ENCODE measurements at places on chromosomes 4 and X.

DNA sequence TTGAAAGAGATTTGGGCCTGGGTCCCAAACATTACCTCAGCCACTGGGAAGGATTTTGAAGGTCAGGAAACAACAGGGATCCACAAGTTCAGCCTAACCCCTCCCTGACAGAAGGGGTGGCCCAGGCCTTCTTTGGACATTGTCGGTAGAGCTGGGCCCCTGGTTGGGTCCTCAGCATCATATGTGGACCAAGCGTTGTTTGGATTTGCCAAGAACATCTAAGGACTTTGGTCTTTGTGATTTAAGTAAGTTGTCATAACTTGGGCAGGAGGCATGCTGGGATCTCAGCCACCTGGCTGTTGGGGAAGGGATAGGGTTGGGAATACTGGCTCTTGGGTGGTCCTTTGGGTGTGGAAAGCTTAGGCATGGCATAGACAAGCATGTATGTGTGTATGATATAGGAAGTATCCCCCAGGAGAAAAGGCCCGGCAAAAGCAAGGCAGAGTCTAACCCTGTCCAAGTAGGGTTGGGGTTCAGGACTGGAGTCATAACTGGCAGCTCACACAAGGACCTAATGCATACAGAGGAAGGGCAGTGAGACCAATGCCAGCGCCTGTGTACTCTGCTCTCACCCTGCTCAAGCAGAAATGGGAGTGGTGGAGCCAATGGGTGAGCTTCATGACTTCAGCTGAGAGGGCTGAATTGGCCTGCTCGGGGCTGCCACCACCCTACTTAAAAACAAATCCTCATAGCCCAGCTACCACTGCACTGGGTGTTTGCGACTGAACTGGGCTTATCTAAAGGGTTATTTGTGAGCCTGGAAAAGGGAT, 102.8 kb downstream of the RTL5 start:
- DNase-seq = no peak

DNA sequence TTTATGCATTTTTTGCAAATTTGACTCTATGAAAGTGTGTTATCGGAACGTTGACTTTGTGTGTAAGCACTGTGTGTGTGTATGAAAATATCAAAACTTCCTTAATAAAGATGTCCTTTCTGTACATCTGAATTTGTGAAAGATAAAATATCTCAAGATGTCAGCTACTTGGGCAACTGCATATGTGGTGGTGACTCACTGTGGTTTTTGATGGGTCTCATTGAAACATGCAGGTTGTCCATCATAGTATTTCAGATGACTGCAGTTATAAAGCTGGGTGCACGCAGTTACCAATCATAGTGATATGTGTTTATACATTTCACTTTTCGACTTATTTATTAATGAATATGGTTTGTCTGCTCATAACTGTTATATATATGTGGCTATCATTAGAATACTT, 19.7 kb upstream of the BBS12 start:
- DNase-seq = no peak

DNA sequence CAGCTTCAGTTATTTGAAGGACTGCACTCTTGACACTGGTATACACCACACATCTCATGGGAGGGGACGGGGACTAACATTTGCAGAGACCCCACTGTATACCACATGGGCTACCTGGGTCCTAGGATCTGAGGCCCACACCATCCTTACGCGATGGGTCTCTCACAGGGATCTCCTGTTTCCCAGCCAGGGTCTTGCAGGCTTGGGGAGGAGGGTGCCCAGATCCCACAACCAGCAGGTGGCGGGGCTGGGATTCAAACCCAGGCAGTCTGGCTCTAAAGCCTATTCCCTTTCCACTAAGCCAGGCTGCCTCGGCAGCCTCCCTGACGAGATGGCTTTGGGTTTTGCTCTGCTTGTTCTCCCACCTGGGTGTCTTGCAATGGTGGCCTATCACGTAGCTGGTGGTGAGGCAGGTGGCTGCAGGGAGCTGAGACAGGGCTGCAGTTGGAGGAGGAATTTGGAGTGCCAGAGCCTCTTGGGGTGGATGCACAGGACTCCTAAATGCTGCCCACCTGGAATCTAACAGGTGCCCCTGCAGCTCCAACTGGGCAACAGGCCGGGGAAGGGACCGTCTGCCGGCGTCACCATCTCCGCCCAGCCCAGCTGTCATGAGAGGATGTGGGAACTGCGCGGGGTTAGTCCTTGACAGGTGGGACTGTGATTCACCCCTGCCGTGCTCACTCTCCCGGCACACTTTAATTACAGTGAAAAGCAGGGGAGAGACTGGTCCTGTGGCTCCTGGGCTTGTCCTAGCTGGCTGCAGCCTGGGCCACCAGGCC, 110.7 kb downstream of the PSAPL1 start:
- DNase-seq = peak; percentile 37

DNA sequence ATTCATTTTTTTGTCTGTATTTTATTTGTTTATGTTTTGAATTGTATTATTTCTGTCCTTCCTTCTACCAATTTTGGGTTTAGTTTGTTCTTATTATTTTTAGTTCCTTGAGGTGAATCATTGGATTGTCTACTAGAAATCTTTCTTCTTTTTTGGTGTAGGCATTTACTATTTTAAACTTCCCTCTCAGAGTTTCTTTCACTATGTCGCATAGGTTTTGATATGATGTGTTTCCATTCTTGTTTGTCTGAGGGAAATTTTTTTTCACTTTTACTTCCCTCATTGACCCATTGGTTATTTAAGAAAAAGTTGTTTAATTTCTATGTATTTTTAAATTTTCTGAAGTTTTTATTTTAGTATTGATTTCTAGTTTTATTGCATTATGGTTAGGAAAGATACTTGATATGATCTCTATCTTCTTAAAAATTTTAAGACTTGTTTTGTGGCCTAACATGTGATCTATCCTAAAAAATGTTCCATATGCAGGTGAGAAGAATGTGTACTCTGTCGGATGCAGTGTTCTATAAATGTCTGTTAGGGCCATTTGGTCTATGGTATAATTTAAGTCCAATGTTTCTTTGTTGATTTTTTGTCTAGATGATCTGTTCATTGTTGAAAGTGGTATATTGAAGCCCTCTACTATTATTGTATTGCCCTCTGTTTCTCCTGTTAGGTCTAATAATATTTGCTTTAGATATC, 68.8 kb downstream of the IL15 start:
- DNase-seq = no peak

- no peak for DNase-seq
These were observed at the start of gene CAPN6 for GRCh38 chrX:111270339-111270738. Gene CAPN6 (minus strand): TSS chrX:111270483. CDS start chrX:111263936, 6,547 bp downstream.

GRCh38 chr4:53547983-53548382, 43.3 kb downstream of the LNX1 start:
- DNase-seq = no peak

- no peak for DNase-seq
These were observed 136.9 kb upstream of the GUCY1A1 start for GRCh38 chr4:155529716-155530115.

DNA sequence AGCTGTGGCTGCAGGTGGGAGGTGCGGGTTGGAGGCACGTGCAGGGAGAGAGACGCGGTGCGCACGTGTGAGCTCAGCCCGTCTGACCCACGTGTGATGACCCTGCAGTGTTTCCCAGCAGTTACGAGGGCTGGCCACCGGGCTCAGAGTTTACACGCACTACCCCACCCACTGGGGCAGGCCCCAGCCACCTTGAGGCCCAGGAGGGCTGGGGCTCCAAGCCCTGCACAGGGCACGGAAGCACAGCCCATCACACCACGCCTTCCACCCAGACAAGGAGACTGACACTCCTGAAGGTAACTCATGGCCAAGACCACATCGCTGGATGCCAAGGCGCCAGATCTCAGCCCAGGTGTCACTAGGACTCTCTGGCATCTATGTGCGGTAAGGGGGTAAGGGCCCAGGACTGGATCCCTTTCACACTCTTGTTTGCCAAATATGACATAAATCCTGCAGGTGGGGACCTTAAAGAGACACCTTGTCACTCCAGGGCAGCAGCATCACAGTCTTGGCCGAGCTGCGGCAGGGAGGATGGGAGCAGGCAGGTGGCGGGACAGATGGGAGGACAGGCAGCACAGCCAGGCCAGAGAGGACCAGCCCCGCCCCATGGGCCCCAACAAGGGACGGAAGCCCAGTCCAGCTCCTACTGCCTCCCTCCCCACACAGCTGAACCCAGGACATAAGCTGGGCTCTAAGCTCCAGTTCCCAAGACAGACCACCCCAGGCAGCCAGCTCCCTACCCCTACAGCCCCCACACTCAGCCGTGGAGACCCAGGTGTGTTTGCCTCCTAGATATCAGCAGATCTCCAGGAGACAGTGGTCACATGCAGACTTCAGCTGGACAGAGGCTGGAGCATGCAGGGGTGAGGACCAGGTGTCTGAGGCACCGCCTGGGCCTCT, 56.8 kb downstream of the ZFYVE28 start:
- DNase-seq = no peak

DNA sequence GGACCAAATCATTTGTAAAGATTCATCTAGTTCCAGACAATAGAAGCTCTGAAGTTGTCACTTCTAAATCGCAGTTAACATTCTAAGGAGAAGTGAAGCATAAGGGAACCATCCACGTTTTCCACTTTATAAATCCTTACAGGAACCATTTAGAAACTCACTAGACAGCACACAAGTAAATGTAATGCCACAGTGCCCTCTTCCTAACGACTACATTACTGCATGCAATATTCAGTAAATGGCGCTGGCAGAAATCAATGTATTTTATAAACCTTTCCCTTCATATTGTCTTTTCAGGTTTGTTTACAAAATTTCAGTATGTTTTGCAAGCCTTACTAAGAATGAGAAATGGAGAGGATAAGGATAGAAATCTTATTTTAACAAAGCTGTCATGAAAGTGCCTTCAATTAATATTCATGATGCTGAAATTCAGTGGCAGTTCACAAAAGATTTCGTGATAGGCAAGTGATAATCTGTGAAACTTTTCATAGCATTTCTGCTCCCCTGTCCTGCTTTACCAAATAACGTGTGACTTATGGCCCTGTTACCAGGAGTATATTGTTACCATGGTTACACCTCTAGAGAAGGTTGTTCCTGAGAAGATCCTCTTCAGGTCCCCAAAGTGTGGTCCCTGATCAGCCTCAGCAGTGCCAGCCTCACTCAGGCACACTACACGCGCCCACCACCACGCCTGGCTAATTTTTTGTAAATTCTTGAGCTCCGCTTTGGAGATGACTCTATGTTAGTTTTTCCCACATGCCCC, 54.2 kb downstream of the TMA16 start:
- DNase-seq = peak; percentile 7

DNA sequence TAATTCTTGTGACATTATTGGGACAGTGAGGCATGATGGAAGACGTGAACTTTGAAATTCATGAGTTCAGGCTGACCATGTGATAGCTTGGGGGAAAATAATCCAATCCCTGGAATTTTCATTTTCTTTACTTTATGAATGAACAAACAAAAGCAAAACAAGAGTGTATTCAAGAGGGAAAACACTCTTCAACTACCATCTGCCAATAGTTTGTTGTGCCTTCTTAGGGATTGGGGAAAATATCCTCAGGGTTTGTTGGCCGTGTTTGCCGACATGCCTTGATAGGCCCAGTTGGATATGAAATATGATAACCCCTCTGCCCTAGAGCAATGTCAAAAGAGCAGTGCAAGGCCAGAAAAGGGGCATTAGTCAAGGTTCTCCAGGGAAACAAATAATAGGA, 80.8 kb upstream of the CLNK start:
- no peak for DNase-seq

GRCh38 chr4:89765966-89766365, 71.0 kb downstream of the SNCA start:
- DNase-seq = no peak

DNA sequence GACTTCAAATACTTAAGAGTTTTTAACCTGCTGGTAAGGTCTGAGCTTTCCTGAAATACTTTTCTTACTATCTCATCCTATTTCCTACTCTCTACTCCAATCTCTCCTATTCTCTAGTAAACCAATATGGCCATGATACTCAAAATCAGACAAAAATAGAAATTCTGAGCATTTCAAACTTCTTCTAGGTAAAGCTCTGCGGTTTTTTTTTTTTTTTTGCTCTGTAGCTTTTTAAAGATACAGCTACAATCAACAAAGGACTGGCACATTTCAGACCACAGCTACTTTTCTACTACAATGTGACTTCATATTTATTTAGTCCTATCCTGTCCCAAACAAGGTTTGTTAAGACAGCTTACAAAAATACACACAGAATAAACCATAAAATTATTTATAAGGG, 31.1 kb downstream of the MAML3 start:
- DNase-seq = no peak

DNA sequence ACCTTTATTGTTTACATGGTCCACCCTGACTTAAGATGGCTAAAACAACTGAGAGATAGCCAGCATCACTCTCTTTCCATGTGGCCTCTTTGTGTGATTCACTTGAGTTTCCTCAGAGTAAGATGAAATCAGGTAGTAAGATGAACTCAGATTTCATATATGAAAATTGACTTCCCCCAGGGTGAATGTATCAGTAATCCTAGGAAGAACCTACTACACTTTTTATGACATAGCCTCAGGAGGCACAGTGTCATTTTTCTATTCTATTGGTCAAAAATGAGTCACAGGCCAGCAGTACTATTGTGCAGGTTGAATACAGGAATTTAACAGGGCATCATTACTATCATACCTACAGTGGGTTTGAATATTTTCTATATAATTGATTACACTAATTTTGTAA, 14.6 kb upstream of the SULT1E1 start:
- DNase-seq = no peak

DNA sequence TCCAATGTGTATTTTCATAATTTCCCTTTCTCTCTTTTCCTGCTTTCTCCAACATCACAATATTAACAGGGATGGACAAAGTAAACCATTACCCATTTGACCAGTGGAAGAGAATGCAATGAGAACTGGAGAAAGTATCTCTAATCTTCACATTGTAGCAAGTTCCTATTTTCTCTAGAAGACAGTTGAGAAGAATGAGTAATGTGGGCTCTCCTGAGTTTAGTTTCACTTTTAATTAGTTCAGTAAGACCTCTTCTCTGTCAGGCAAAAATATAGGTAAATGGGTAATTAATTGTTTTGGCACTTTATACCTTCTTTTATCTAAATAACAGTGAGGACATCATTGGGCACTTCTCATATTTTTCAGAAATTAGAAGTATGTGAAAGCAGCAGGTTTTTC, 602.0 kb downstream of the GLUD2 start:
- no peak for DNase-seq

GRCh38 chr4:122842984-122843531, 16.4 kb downstream of the FGF2 start:
- DNase-seq = no peak

DNA sequence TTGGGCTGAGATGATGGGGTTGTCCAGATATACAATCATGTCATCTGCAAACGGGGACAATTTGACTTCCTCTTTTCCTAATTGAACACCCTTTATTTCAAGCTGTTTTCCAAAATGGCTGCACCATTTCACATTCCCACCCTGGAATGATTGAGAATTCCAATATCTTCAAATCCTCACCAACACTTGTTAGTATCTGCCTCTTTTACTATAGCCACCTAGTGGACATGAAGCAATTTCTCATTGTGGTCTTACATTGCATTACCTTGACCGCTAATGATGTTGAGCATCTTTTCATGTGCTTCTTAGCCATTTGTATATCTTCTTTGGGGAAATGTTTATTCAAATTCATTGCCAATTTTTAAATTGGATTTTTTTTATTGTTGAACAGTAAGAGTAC, 364.8 kb downstream of the SMARCA1 start:
- no peak for DNase-seq

GRCh38 chr4:115028682-115029410, 84.6 kb downstream of the NDST4 start:
- DNase-seq = no peak

GRCh38 chr4:40782876-40783275, 33.1 kb downstream of the NSUN7 start:
- no peak for DNase-seq

- no peak for DNase-seq
These were observed 798.7 kb downstream of the PCDH7 start for GRCh38 chr4:31518796-31519250.
